ENCODE measurements at places on chromosomes 3 and 15.
A peak's percentile ranks its signal among the peaks of the same experiment; 100 is the strongest.

DNA sequence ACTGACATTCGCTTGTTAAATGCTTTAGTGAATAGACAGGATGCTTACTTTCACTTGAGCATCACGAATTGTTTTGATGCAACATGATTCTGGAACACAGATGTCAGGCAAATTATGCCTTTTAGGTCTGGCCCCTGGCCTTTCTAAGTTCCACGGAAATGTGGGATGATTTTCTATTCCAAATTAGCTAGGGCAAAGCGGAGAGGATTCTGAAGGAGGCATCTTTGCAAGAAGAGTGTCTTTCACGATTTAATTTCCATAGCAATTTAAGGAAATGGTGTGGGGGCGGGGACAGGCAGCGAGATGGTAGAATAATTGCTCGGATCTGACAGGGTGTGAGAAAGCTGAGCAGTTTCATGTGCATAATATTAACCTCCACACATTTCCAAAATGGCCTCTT, 238.5 kb upstream of the KCNMB2 start:
- DNase-seq = no peak

- DNase-seq = no peak
Observed at GRCh38 chr3:52146189-52146588, 8.0 kb downstream of the POC1A start.

DNA sequence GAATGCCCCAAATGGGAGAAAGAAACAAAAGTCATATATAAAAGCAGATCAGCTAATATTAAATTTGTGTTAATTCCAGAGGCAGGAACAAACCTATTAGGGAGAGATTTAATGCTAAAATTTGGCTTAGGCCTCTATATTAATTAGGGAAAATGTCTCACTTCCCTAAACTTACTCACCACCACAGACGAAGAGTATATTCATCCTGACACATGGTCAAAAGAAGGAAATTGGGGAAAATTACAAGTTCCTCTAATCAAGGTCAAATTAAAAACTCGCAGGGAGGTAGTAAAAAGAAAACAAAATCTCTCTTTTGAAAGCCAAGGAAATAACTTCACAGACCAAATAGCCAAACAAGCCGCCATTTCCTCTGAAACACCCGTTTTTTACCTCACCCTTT, 32.2 kb downstream of the GRM2 start:
- DNase-seq = no peak

DNA sequence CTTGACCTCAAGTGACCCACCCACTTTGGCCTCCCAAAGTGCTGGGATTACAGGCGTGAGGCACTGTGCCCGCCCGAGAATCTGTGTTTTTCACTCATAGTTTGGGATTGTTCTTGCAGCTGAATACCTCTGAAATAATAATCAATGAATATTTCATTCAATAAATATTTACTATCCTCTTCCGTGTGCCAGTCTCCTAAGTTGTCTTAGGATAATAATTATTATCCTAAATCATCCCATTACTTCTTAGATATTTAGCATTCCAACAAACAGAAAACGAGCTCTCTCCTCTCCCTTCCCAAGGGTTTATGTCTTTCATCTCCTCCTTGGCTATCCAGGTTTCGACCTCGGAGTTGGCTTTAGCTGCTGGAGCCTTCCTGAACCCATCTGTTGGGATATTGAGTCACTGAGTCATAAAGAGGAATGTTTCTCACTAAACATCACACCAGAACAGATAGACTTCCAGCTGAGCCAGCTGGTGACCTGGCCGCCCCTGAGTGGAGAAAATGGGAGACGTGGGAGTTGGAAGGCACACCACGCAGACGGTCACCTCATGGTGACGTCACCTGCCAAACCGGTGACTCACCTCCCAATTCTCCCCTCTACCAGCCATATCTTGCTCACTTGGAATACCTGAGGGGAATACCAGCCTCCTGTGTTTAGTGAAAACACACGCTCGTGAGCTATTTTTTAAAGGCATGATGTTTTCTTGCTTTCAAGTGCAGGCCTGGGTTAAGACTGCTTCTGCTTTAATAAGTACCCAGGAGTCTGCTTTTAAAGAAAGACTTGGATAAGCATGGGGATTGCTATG, 43.9 kb downstream of the BHLHE40 start:
- DNase-seq = peak; percentile 96

GRCh38 chr3:154060238-154061000, 60.8 kb upstream of the ARHGEF26 start:
- no peak for DNase-seq

DNA sequence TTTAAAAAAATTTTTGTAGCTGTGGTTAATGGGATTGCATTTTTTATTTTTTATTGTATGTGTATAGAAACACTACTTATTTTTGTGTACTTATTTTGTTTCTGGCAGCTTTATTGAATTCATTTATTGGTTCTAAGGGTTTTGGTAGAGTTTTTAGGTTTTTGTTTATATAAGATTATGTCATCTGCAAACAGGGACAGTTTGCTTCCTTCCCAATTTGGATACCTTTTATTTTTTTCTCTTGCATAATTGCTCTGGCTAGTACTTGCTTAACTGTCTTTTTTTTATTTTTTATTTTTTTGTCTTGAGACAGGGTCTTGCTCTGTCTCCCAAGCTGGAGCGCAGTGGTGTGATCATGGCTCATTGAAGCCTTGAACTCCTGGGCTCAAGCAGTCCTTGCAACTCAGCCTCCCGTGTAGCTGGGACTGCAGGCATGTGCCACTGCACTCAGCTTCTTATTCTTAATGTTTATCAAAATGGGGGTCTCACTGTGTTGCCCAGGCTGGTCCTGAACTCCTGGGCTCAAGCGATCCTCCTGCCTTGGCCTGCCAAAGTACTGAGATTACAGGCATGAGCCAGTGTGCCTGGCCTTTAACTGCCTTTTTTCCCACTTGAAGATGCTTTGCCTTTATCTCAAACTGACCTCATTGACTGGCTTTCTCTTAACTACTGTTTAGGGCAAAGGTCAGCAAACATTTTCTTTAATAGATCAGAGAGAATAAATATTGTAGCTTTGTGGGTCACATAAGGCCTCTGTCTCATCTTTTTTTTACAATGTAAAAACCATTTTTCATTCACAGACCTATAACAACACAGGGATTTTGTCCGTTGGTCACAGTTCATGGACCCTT, 8.6 kb downstream of the TFG start:
- no peak for DNase-seq

DNA sequence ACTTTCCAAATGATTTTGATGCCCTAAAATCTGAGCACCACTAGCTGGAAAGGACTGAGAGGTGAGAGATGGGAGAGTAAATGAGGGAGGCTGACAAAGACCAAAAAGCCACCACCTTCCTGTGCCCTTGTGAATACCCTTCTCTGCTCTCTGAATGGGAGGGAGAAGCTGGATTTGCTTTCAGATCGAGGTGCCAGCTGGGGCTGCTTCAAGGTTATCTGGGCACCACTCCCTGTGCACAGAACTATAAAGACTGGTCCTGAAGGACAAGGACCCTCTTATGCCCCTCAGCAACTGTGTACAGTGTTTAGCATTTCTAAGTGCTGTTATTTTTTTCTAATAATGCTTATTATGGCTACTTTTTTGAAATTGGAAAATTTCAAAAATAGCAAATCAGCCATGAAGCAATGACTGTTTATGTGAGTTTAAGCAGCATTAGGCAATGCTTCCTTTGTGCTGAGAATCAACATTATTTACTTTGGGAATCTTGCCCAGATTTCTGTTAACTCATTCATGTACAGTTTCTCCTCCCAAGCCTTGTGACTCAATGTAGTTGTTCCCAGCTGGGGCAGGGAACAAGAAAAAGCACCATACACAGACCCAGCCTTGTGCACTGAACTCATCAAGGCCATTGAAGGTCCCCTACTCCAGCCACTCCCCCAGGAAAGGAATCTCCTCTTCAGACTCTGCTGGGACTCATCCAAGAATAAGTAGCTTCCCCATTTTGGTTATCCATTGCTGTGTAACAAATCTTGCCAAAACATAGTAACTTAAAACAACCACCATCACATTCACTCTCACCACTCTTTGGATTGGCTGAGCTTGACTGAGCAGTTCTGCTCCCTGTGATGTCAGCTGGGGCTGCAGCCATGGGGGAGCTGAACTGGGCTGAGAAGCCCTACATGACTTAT, 37.3 kb upstream of the CDV3 start:
- no peak for DNase-seq

GRCh38 chr3:167246252-167246651, 133.8 kb downstream of the ZBBX start:
- no peak for DNase-seq

- DNase-seq = peak; percentile 61
Observed at GRCh38 chr3:169846458-169847193, 23.1 kb downstream of the LRRC31 start.

DNA sequence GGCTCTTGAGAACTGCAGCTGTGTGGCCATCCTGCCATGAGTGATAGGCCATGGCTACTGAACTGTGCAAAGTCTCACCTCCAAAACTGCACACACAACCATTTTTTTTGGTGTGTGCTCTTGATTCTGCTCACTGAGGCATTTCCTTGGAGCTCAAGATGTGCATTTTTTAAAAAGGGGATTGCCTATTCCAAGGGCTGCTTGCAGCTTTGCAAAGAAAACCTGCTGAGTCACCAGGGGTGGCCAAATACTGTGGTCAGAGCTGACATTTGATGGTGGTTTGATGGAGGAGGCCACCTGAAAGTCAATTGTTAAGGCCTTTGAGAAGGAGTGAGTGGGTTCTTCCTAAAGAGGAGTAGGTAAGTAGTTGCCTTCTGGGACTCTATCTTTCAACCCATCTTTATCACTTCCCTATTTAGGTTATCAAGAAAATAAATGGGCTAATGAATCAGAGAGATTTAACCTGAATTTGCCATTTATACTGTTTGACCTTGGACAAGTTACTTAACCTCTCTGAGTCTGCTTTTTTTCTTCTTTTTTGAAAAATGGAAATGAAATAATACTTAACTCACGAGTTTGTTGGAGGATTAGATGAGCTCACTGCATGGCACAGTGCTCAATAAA, 87.9 kb downstream of the CHST2 start:
- peak; percentile 11 for DNase-seq

- no peak for DNase-seq
Observed at GRCh38 chr15:31163769-31164572, 62.4 kb upstream of the TRPM1 start.

GRCh38 chr15:81024936-81025335, 24.2 kb downstream of the TLNRD1 start:
- DNase-seq = no peak

- no peak for DNase-seq
Observed at GRCh38 chr3:5058471-5058951, 63.6 kb upstream of the ARL8B start.

- peak; percentile 95 for DNase-seq
Observed at GRCh38 chr3:186097663-186098451, 11.0 kb downstream of the ETV5 start.

DNA sequence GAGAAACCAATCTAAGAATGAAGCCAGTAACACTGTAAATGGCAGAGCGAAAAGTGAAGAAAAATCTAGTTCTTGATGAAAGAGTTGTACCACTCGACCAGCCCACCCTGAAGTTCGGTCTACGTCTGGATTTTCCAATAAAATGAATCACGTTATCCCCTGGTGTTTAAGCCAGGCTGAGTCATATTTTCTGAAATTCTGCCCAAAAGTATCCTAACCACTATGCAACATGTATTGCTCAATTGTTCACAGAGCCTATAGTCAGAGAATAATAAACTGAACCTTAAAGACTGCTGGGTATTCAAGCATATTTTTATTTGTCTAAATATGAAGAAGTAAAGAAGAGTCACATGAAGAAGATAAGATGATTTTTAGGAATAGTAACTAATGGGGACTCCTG, 245.7 kb downstream of the FGF12 start:
- no peak for DNase-seq

DNA sequence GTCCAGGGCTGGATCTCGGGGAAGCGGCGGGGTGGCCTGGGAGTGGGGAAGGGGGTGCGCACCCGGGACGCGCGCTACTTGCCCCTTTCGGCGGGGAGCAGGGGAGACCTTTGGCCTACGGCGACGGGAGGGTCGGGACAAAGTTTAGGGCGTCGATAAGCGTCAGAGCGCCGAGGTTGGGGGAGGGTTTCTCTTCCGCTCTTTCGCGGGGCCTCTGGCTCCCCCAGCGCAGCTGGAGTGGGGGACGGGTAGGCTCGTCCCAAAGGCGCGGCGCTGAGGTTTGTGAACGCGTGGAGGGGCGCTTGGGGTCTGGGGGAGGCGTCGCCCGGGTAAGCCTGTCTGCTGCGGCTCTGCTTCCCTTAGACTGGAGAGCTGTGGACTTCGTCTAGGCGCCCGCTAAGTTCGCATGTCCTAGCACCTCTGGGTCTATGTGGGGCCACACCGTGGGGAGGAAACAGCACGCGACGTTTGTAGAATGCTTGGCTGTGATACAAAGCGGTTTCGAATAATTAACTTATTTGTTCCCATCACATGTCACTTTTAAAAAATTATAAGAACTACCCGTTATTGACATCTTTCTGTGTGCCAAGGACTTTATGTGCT, 527 bp downstream of the B2M start:
- peak; percentile 29 for DNase-seq

DNA sequence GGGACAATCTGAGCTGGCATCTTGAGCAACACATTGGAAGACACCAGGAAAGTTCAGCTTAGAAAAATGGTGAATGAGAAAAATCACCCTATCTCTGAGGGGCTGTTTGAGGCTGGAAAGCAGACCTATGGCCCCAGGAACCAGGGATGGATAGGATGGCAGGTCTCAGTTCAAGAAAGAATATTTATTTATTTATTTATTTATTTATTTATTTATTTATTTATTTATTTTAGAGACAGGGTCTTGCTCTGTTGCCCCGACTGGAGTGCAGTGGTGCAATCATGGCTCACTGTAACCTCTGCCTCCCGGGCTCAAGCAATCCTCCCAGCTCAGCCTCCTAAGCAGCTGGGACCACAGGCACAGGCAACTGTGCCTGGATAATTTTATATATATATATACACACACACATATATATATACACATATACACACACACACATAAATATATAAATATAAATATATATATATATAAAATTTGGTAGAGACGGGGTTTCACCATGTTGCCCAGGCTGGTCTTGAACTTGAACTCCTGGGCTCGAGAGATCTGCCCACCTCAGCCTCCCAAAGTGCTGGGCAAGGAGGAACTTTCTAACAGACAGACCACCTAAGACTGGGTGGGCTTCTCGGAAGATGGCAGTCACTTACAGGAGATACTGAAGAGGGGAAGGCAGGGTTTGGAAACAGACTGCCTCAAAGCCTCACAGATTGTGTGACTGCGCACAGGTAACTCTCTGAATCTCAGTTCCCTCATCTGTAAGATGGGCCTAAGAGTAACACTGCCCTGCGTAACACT, 29.7 kb downstream of the CCDC13 start:
- no peak for DNase-seq

GRCh38 chr3:193095366-193095765, 145.7 kb upstream of the PLAAT1 start:
- no peak for DNase-seq

DNA sequence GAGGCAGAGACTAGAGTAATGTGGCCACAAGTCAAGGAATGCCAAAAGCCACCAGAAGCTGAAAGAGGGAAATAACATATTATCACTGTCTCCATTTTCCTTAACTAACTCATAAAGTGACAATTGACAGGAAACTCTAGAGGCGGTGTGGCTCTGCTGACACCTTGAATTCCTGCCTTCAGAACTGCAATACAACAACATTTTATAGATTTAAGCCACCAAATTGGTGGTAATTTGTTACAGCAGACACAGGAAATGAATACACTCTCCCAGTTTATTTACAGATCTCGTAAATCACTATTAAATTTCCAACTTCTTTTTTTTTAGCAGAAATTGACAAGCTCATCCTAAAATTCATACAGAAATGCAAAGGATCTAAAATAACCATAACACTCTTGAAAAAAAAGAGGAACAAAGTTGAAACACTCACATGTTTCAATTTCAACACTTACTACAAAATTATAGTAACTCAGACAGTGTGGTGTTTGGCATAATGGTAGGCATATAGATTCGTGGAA, 449.9 kb downstream of the OTOL1 start:
- DNase-seq = no peak

- DNase-seq = peak; percentile 85
Observed at GRCh38 chr3:157542711-157543500, 39.7 kb upstream of the VEPH1 start.
